Thoracic aorta (tissue), 2 donors: ENCODE measurements at places on chromosomes 12 and 14. TPM values are rescaled to one million over a fixed set of nuclear protein-coding genes. Genes with fewer than 3 reads are reported as not detected.

IFNG-AS1 gene
- total RNA-seq = 0.92 TPM

ZDHHC22 gene
- not detected for total RNA-seq

AICDA gene
- not detected for total RNA-seq

IL26 gene
- total RNA-seq = not detected

DNA sequence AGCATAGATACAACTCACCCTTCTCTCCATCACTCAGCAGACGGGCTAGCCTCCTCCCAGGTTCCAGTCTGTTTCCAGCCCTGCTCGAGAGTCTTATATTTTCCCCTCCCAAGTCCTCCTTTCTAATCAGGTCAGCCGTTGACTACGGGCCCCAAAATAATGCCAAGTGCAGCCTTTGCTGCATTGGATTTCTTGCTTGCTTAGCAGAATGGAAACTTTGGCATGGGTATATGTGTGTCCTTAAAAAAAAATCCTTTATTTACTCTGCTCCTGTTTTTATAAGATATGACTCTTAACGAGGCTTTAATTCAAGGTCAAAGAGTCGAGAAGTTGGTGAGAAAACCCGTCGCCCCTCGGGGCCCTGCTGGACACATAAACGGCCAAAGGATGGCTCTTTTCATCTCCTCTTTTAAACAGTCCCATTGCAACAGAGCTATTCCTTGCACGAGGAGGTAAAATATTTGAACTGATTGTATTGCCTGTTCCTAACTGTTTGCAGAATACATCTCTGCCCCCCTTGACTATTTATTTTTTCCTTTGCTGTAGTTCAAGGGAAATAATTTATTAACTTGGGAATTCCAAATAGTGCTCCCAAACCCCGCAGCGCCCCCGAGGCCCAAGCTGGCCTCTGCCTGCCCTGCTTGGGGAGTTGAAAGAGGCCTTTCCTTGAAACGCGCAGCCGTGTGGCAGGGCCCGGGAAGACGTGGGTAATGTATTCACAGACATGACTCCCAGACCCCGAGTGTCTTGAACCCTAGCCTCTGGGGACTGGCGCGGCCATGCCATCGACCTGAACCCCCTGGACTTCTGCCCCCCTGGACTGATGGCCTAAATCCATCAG is 156.5 kb upstream of the MYL2 start:
- H3K27ac ChIP-seq = no peak overlapping the region
- H3K27me3 ChIP-seq = no peaks in the 10 kb centered on the region
- H3K4me3 ChIP-seq = no peak overlapping the region
- H3K36me3 ChIP-seq = no peaks in the 10 kb centered on the region

DNA sequence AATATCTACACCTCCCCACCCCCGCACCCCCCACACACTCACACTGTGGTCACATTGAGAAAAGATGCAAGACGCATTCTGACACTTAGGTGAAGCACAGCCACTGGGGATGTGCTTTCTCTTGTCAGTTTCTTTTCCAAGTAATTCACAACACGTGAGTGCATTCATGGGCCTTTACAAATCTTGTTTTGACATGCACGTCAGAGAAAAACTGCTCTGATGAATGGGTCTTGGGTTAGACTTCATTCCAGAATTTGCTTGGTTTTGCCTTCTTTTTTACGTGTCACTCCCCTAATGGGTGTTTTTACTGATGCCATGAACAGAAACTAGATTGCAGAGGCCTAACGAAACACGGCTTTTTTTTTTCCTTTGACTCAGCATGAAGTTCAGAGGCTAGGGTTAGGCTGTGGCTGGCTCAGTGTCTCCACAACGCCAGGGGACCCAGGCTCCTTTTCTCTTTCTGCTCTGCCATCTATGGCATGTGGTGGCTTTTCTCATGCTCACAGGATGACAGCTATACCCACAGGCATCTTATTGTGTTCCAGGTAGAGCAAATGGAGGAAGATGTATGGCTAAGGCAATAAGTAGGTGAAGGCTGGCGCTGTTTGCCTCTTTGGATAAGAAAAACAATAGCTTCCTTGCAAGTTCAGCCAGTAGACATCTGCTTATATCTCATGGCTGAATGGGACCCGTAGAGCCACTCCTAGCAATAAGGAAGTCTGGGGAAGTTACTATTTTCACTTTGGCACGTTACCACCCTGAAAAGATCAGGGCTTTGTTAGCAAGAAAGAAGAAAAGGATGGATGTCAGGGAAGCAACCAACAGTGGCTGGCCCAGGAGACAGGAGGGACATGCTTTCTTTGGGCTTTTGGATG is 253.3 kb downstream of the SLC15A4 start:
- no peak overlapping the region for H3K27ac ChIP-seq
- H3K4me1 ChIP-seq = no peaks in the 10 kb centered on the region
- DNase-seq = no peak
- H3K36me3 ChIP-seq = no peaks in the 10 kb centered on the region

GRCh38 chr12:23503544-23503943 is 445.9 kb downstream of the SOX5 start:
- H3K27ac ChIP-seq = no peak overlapping the region
- no peak overlapping the region for H3K4me3 ChIP-seq
- H3K36me3 ChIP-seq = no peaks in the 10 kb centered on the region
- H3K27me3 ChIP-seq = no peaks in the 10 kb centered on the region

DNA sequence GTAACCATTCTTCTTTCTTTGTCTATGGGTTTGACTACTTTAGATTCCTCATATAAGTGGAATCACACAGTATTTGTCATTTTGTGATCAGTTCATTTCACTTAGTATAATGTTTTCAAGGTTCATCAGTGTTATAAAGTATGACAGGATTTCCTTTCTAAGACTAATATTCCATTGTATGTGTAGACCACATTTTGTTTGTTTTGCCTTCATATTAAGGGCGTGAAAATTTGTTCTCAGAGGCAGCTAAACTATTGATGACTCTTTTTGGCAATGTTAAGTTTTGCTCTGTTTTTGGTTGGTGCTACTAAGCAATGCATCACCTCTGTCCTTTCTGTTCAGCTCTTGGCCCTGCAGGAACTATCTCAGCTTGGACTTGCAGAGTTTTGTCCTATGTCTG is 1.7 kb upstream of the KLRG1 start:
- H3K4me1 ChIP-seq = no peaks in the 10 kb centered on the region
- H3K4me3 ChIP-seq = no peak overlapping the region
- H3K27me3 ChIP-seq = no peaks in the 10 kb centered on the region
- no peak for DNase-seq
- no peak overlapping the region for H3K27ac ChIP-seq

- H3K27me3 ChIP-seq = no peaks in the 10 kb centered on the region
- peaks cover 20% of the 10 kb centered on the region for H3K4me1 ChIP-seq
- DNase-seq = no peak
- H3K4me3 ChIP-seq = no peak overlapping the region
These were observed 7.0 kb downstream of the AQP6 start for GRCh38 chr12:49979791-49980190.

DNA sequence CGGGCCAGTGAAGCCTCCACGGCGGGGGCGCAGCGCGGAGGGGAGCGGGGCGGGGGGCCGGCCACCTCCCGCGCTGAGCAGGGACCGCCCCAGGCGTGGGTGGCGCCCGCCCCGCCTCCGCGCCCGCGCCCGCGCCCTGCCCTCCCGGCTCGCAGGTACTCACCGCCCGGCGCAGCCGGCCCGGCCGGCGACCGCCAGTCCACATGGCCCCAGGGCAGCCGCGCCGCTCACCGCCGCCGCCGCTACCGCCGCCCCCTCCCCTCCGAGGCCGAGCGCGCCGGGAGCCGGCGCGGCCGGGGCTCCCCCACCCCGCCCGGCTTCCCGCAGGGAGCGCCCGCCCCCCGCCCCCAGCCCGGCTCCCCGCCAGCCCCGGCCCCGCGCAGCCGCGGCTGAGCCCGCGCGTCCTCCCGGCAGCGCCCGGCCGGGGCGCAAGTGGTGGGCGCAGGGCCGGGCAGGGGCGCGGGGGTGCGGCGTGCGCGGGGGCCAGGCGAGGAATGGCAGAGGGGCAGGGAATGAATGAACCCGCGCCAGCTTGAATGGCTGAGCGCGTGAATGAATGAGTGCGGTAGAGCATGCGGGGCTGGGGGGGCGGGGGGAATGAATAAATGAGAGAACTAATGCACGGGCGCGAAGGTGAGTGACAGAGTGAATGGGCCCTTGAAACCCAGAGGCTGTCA is at the start of gene BEGAIN:
Gene BEGAIN (minus strand): TSS at position 332 of the 677 bp plus-strand sequence. CDS start 127 bp downstream, at position 205.
- no peaks in the 10 kb centered on the region for H3K36me3 ChIP-seq
- DNase-seq = no peak
- H3K27me3 ChIP-seq = no peaks in the 10 kb centered on the region
- no peak within 1 kb of the TSS for H3K27ac ChIP-seq
- peaks cover 8% of the 10 kb centered on the region for H3K4me1 ChIP-seq

GRCh38 chr12:7075939-7076338 is 15.4 kb downstream of the C1S start:
- no peaks in the 10 kb centered on the region for H3K27me3 ChIP-seq
- DNase-seq = no peak
- H3K27ac ChIP-seq = no peak overlapping the region
- peaks cover 14% of the 10 kb centered on the region for H3K4me1 ChIP-seq

GRCh38 chr12:45336762-45337596 is 121.1 kb downstream of the ANO6 start:
- no peak overlapping the region for H3K27ac ChIP-seq
- DNase-seq = no peak
- no peaks in the 10 kb centered on the region for H3K27me3 ChIP-seq
- H3K36me3 ChIP-seq = no peaks in the 10 kb centered on the region
- H3K4me3 ChIP-seq = no peak overlapping the region

DNA sequence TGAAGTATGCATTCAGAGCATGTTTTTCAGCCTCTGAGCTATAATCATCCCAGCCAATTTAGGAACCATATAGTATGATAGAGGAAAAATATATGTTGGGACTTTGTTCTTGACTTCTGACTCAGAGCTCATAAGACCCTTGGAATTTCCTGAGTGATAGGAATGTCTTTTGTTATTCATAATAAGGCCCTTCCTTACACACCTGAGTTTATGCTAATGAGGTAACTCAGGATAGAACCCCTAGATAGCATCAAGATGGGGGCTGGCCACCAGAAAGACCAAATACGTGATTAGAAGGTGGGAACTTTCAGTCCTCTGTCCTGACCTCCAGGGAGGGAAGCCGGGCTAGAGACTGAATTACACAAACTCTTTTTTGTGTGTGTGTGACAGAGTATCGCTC is 32.4 kb upstream of the PLEK2 start:
- no peaks in the 10 kb centered on the region for H3K27me3 ChIP-seq
- DNase-seq = no peak
- H3K36me3 ChIP-seq = no peaks in the 10 kb centered on the region

GRCh38 chr14:34270361-34270760 is 191.7 kb downstream of the SPTSSA start:
- H3K4me3 ChIP-seq = no peak overlapping the region
- no peak for DNase-seq
- H3K36me3 ChIP-seq = no peaks in the 10 kb centered on the region

DNA sequence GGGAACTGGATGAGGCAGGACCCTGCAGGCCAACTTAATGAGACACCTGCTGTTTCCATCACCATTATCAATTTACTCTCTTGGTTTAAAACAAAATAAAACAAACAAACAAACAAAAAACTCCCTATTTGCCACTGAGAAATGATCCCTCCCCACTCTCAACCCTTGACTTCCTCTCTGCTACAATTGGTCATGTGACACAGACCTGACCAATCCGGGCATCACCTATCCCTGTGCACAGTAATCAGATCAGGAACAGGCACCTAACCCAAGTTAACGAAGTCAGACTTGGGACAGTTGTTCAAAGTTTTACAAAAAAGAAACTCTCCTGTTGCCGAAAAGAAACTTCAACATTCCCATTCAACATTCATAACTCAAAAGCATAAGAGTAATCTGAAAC is 58.4 kb downstream of the NELL2 start:
- no peak for DNase-seq
- H3K36me3 ChIP-seq = no peaks in the 10 kb centered on the region
- H3K27ac ChIP-seq = no peak overlapping the region
- no peaks in the 10 kb centered on the region for H3K27me3 ChIP-seq
- no peak overlapping the region for H3K4me3 ChIP-seq

DNA sequence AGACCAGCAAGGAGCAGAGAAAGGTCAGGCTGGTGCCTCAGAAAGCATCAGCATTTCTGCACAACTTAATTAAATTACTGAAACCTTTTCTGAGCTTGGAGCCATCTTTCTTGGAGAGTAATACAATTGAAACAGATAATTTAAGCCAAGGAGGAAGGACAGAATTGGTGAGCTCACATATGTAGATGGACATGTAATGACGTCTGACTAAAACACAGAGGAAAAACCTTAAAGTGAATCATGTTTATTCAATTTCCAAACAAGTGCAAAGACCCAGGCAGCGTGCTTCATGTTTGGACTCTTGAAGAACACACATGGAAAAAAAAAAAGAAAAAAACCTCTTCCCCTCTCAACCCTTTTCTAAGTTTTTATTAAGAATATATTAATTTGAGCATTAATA is 19.0 kb downstream of the SUSD6 start:
- H3K4me3 ChIP-seq = no peak overlapping the region
- no peak overlapping the region for H3K27ac ChIP-seq
- no peaks in the 10 kb centered on the region for H3K27me3 ChIP-seq
- H3K4me1 ChIP-seq = peaks cover 74% of the 10 kb centered on the region
- no peak for DNase-seq
- no peaks in the 10 kb centered on the region for H3K36me3 ChIP-seq

DNA sequence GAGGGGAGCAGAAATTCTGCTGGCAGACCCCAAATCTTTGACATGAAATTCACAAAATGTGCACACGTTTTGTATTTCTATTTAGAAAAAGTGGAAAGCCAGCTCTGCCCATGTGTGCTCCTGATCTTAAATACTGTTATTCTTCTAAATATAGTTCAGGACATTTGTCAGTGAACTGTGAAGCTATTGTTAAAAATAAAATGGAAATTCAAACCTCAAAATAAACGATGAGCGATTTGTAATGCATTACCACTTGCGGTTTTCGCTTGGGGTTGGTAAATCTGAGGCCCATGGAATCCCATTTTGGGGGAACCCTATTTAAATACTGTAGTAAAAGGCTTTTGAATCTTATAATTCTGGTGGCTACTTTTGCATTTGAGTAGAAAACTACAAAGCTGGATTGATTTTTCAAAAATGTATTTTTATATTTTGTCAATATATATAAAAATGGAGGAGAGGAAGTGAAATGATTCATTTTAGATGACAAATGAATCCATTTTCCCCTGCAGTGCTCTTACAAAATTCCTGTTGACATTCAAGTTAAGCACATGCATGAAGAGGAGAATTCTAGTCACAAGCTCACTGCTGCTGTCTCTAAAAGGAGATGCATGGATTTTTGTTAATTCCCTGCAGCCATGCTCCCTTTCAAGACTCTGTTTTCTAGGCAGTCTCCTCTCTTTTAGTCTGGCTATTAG is 47.1 kb downstream of the FLRT2 start:
- no peak for DNase-seq
- H3K27ac ChIP-seq = no peak overlapping the region
- H3K4me1 ChIP-seq = no peaks in the 10 kb centered on the region
